Activated CD4-positive, alpha-beta T cell treated with anti-CD3 and anti-CD28 coated beads, Interleukin-2, amount 50 U/mL, for 1 hour (primary cell): ENCODE measurements at places on chromosomes 2 and 18.

GRCh38 chr2:195695002-195695631, 38.1 kb downstream of the SLC39A10 start:
- DNase-seq: no peak

DNA sequence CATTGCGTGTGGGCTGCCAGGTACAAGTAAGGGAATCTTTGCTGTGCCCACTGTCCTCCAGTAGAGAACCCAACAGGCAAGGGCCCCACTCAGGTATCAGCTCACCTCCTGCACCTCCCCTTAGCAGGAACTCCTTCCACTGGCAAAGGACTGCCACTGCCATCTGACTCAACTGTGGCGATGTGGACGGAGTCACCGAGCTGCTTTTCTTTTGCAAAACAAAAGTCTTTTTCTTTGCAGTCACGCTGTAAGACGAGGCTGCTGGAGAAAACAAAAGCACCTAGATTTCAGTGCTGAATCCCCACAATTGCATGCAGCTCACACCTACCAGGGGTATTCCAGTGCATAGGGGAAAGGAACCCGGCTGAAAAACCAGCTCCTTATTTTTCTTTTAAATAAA, 7.9 kb downstream of the MTERF4 start:
- DNase-seq: no peak

DNA sequence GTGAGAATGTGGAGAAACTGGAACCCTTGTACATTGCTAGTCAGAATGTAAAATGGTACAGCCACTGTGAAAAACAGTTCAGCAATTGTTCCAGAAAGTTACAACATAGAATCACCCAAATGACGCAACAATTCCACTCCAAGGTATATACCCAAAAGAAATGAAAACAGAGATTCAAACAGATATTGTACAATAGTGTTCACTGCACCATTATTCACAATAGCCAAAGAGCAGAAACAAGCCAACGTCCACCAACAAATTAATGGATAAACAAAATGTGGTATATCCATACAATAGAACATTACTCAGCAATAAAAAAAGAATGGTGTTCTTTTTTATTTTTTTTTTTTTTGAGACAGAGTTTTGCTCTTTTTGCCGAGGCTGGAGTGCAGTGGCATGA, 10.9 kb downstream of the CLASP1 start:
- DNase-seq: no peak

GRCh38 chr2:34070196-34070595, 471.1 kb upstream of the FAM98A start:
- DNase-seq: no peak

GRCh38 chr18:463403-463802, 37.1 kb downstream of the COLEC12 start:
- no peak for DNase-seq

- no peak for DNase-seq
These were observed 129.5 kb downstream of the SNTG2 start for GRCh38 chr2:1079873-1080799.

- no peak for DNase-seq
These were observed 149.2 kb upstream of the POU3F3 start for GRCh38 chr2:104704496-104705245.

- DNase-seq: no peak
These were observed 169.6 kb downstream of the KCNS3 start for GRCh38 chr2:18047896-18048657.
